ENCODE measurements at places on chromosomes 11 and 22. TPM values are rescaled to one million over a fixed set of nuclear protein-coding genes. Genes with fewer than 3 reads are reported as not detected.

Gene PGR
- not detected for total RNA-seq

Gene DEUP1
- not detected for total RNA-seq

Gene RTN4R
- total RNA-seq = 0.65 TPM

Gene ZNF215
- total RNA-seq = 4.1 TPM

Gene DERL3
- not detected for total RNA-seq

Gene CRACR2B
- 12.7 TPM for total RNA-seq

Gene SERPIND1
- not detected for total RNA-seq

Gene DDX6
- total RNA-seq = 150 TPM

Gene VSIG2
- total RNA-seq = 0.33 TPM

Gene C11orf86
- not detected for total RNA-seq

Gene STX5
- total RNA-seq = 43.1 TPM

Gene RIN1
- total RNA-seq = 11.8 TPM

Gene MGAT3
- not detected for total RNA-seq

Gene NECTIN1
- 10.5 TPM for total RNA-seq

Gene NCAM1
- total RNA-seq = 1.6 TPM

Gene KCNJ4
- not detected for total RNA-seq

Gene RIC3
- not detected for total RNA-seq

Gene UPK3A
- total RNA-seq = not detected

Gene DRICH1
- not detected for total RNA-seq

Gene OR8A1
- total RNA-seq = not detected

Gene MAP6
- under 0.01 TPM for total RNA-seq

Gene TBX10
- not detected for total RNA-seq

Gene OR6A2
- total RNA-seq = 0.38 TPM

Gene TRIM48
- total RNA-seq = not detected

Gene BBOX1
- total RNA-seq = not detected

Gene ACRV1
- total RNA-seq = not detected

Gene TSGA10IP
- total RNA-seq = not detected

Gene MCHR1
- 0.65 TPM for total RNA-seq

Gene PIWIL4
- 0.65 TPM for total RNA-seq

Gene BRSK2
- total RNA-seq = 0.48 TPM
